ENCODE measurements at places on chromosomes 4 and X.

GRCh38 chrX:2934715-2935710 is 5.9 kb upstream of the ARSD start:
- DNase-seq = no peak

DNA sequence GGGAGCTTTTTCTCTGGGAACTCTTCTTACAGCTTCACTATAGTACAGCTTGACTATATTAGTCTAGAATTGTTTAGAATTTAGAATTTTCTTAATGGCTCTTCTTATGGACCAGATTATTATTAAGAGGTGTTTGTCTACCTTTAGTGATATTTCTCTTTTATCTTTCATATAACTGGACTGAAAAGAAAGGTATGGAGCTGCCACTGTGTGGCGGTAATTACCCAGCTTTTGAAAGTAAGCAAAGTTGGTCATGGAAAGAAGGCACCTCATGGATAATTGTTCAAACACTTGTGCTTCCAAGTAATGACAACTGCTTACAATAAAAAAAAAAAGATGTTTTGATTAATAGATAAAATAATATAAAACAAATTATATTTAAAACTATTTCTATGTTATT is 1112.5 kb downstream of the TECRL start:
- no peak for DNase-seq

DNA sequence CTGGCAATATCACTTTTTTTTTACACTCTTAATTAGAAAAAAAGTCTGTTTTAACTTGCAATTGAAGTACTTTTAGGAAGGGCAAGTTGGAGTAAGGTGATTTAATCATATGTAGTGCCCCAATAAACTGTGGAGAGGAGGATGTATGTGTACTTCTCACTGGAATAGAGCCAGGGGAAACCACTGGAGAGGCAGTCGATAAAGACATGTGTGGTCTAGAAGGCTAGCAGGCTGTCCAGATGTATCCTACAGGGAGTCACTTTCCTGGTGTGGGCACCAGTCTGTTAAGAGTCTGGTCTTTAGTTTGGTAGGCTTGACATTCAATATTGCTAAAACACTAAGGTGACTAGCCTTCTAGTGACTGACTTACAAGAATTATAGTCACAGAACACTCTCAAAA is 9.6 kb upstream of the SGMS2 start:
- DNase-seq = no peak

GRCh38 chr4:152011469-152011868 is 250.7 kb upstream of the GATB start:
- DNase-seq = no peak

- DNase-seq = no peak
Observed at GRCh38 chr4:113505044-113505443, 256.5 kb downstream of the CAMK2D start.

- DNase-seq = no peak
Observed at GRCh38 chrX:113548308-113549015, 707.8 kb upstream of the AMOT start.

- no peak for DNase-seq
Observed at GRCh38 chr4:7075962-7076695, 8.3 kb upstream of the GRPEL1 start.
